HL-60 (cell line): ENCODE measurements at places on chromosomes 5 and 9.
A peak's percentile ranks its signal among the peaks of the same experiment; 100 is the strongest.

GRCh38 chr5:140827704-140828361 lies at the start of gene PCDHA6:
Gene PCDHA6, plus strand, starts transcription at chr5:140827960. Its CDS starts 132 bp downstream, at chr5:140828092.
- no peak for DNase-seq

GRCh38 chr9:115262477-115262876 lies 144.5 kb upstream of the TNC start:
- no peak for DNase-seq

- DNase-seq, result peak; percentile 71
Measured at GRCh38 chr9:136206602-136207275, 1.8 kb upstream of the LHX3 start.

DNA sequence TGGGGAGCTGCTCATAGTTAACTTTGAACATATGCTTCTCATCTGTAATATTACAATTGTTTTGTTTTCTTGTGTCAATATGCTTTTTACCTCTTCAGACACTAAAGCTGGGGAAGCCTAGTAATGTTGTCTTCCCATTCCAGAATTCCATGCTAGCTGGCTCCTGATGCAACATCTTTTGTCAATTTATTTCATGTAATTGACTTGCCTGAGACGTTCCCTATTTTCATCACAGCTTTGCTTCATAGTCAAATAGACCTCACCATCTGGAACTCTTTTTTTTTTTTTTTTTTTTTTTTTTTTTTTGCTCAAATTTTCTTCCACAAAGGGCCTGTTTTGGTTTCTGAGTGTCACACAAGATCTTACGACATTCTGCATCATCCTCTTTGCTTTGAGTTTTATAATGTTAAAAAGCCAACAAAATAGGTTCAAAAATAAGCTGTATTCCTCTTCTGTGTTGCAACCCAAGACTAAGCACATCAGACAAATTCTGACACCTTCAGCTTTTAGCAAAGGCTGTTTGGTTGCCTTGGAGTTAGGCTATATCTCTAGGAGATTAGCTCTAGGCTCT lies 235.2 kb downstream of the NR3C1 start:
- DNase-seq, result no peak

DNA sequence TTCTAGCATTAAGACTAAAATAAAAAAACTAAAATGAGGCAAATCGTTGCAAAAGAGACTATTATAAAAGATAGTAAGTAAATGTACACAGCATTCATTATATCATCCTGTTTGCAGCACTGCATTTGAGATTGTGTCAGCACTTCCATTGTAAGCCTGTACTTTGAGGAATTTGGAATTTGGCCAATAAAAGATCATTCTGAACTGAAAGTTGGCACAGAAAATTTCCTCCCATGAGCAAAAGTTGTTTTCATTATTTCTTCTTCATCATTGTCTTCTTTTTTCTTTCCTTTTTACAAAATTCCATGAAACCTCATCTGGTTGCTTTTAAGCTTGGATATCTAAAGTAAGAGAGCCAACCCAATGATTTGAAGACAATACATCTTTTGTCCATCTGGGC lies 199.3 kb upstream of the ADAMTSL1 start:
- DNase-seq, result no peak

GRCh38 chr9:69421908-69422801 lies 97.1 kb downstream of the ENTREP1 start:
- no peak for DNase-seq

DNA sequence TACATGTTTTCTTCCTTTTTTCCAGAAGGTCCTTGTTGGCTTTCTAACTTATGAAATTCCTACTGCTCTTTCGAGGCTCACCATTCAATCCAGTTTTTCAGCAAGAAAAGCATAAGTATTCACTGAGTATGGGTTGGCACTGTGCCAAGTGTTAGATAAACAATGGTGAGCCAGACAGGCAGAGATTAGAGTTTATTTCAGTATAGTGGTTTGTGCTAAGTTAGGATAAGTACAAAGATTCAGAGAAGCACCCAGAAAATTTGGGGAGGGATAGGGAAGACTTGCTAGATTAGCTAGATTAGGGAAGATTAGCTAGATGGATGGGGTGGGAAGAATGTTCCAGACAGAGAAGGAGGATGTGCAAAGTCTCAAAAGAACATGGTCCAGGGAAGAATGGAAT lies 122.9 kb downstream of the OXCT1 start:
- no peak for DNase-seq

- no peak for DNase-seq
Measured at GRCh38 chr5:9125852-9126251, 420.0 kb downstream of the SEMA5A start.
